ENCODE measurements at places on chromosomes 6 and 20.

DNA sequence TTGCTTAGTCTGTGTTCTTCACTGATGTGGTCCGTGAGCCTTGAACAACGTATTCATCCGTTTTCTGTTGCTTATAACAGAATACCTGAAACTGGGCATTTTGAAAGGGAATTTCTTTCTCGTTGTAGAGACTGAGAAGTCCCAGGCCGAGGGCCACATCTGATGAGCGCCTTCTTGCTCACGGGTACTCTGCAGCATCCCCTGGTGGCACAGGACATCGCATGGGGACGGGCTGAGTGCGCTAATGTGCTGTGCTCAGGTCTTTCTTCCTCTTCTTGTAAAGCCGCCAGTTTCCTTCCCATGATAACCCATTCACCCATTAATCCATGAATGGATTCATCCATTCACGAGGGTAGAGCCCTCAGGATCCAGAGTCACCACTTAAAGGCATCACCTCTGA, 161.0 kb downstream of the NFATC2 start:
- DNase-seq, result no peak

DNA sequence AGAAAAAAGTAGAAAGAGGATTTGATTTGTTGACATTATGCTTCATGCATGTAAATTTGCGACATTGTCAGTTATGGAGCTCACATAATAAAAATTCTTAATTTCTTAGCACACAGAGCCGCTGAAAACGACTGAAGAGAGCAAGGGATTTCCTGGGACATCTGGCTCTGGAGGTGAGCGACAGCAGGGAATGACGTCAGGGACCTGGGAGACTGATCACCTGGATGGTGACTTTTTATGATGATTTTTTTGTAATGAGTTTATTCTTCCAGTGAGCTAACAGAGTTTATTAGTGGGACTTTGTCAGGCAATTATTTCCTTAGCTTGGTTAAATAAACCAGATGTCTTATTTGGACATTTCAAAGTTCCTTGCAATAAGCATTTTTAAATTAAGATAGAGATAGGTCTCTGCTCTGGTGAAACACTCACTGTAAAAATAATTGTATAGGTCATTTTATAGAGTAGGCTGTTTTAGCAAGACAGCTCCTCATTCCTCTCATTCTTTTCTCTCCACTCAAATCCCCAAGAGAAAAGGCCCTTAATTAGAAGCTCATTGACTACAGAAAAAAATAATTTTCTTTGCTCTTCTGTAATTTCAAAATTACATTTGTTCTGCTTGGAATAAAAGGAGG, 19.4 kb downstream of the TMEM200A start:
- no peak for DNase-seq

- DNase-seq, result no peak
Observed at GRCh38 chr20:24662752-24663365, 193.4 kb downstream of the SYNDIG1 start.

GRCh38 chr6:5318617-5319272, 57.4 kb downstream of the FARS2 start:
- no peak for DNase-seq

DNA sequence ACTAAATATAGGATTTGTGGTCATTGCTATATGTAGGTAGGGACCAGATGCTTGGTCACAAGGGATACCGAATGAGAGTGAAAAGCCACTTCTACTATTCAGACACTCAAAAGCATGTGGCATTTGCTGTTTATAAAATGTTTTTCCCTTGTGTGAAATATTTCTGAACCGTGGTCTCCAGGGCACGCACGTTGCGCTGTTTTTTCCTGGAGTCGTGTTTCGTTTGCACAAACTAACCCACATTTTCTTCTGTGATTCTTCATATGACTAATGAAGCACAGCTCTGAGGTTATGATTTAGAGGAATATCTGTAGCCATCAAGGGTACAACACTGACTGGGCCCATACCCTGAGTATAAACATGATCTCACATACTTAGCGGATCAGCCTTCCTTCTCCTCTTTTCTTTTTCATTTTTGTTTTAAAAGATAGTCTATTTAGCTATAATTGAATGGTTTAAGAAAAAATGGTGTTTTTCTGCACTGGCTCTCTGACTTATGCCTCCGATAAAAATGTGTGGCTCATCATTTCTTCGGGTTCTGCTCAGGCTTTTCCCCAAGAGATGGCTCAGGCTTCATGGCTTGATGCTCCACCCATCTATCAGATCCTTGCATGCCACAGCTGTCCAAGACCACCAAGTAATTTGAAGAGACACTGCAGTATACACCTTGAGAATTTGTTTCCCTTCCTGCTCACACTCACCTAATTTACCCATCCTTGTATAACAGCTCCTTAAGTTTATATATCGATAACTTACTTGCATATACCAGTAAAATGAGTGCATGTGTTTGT, 59.9 kb upstream of the HBS1L start:
- no peak for DNase-seq

GRCh38 chr6:138563650-138564049, 64.4 kb upstream of the NHSL1 start:
- DNase-seq, result no peak

DNA sequence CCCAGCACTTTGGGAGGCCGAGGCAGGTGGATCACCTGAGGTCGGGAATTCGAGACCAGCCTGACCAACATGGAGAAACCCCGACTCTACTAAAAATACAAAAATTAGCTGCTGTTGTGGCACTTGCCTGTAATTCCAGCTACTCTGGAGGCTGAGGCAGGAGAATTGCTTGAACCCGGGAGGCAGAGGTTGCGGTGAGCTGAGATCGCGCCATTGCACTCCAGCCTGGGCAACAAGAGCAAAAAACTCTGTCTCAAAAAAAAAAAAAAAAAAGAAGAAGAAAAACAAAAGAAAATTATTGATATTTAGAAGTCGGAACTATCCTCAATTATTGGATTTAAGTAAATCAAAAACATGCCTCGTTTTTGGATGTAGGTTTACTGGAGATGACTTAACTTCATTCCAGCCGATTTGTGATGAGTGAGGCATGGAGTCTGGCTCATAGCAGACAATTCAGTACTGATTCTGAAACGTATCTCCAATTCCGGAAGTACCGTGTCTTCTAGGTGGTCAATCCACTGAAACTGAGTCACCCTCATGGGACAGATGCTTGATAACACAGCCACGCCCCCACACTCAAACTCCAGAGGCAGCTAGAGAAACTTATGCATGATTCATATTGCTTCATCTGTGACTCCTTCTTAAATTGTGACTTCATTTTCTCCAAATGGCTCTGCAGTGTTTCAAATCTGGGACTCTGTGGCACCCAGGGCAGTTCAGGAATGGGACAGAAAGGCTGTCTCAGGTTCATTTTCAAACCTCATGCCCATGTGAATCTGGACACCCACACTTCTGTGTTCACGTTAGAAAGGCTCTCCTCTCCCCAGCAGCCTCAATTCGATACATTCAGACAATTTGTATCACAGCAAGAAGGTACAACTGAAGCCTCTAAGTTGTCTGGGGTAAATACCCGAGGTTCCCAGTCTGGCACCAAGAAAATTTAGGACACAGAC, 110.4 kb upstream of the ARMC2 start:
- no peak for DNase-seq
